ENCODE measurements at places on chromosomes 4 and X.
A peak's percentile ranks its signal among the peaks of the same experiment; 100 is the strongest.

GRCh38 chr4:26302031-26302899 lies 18.5 kb upstream of the RBPJ start:
- DNase-seq = no peak

DNA sequence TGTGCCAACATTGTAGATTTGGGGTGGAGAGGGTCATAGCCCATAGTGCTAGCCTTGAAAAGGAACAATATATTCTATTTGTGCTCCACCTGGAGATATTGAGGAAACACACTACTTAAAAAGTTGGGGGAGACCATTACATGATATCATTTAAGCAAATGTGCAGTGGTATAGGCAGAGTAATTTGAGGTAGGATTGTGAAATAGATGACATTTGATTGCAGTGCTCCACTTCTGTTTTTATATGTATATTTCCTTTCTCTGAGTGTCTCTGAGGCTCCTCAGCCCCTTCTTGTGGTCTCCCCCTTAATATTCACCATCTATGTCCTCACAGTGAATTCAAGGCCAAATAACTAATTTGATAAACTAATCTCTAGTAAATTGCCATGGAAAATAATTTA lies 85.6 kb upstream of the NMU start:
- DNase-seq = no peak

GRCh38 chr4:81472281-81473182 lies 825 bp upstream of the RASGEF1B start:
- DNase-seq = peak; percentile 65

DNA sequence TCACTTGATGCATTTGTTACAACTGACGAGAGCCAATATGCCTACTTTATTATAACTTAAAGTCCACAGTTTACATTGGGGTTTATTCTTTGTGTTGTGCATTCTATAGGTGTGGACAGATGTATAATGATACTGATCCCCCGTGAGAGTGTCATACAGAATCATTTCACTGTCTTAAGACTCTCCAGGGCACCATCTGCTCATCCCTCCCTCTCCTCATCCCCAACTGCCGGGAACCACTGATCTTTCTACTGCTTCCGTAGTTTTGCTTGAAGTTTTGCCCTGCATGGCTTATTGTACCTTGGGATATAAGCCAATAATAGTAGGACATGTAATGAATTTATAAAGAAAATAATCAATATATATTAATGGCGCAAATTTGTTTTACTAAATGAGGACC lies 137.8 kb upstream of the MSX1 start:
- DNase-seq = no peak

GRCh38 chr4:168710353-168710946 lies 213.6 kb downstream of the PALLD start:
- DNase-seq = peak; percentile 45

DNA sequence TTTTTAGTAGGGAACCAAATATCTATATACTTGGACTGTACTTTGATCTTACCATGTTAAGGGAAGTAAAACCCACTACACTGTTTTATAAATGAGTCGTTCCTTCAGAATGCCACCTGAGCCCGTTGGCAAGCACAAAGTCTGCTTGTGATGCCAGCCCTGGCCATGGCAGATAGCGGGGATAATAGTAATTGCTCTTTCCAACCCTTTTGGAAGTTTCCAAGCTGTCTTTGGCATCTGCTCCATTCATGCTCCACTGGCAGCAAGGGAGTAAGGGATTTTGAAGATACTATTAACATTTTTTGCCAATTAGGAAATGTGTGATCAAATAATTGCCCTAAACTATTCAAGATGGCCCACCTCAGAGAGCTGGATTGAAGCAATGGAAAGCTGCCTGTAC lies 689.2 kb upstream of the SLIT2 start:
- DNase-seq = no peak

- DNase-seq = no peak
These were observed 1451.9 kb downstream of the PCDH7 start for GRCh38 chr4:32172086-32172485.

GRCh38 chr4:2083826-2084160 lies 24.7 kb downstream of the NAT8L start:
- peak; percentile 66 for DNase-seq

- peak; percentile 57 for DNase-seq
These were observed 81.7 kb downstream of the RTL5 start for GRCh38 chrX:72050011-72050410.

GRCh38 chrX:39470588-39471407 lies 627.0 kb downstream of the BCOR start:
- peak; percentile 4 for DNase-seq

- peak; percentile 16 for DNase-seq
These were observed 49.2 kb upstream of the TLR2 start for GRCh38 chr4:153634738-153635353.

DNA sequence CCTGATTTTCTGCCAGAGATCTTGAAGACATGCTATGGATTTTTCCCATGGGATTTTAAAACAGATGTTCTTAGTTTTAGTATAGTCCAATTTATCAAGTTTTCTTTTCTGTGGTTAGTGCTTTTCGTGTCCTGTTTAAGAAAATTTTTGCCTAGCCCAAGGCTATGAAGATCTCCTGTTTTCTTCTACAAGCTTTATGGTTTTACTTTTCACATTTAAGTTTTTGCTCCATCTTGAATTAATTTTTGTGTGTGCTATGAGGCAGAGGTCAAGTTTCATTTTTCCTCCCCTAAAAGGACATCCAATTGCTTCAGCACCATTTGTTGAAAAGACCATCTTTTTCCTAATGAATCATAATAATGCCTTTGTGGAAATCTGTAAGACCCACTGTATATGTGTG lies 65.6 kb downstream of the POLR2B start:
- DNase-seq = no peak

DNA sequence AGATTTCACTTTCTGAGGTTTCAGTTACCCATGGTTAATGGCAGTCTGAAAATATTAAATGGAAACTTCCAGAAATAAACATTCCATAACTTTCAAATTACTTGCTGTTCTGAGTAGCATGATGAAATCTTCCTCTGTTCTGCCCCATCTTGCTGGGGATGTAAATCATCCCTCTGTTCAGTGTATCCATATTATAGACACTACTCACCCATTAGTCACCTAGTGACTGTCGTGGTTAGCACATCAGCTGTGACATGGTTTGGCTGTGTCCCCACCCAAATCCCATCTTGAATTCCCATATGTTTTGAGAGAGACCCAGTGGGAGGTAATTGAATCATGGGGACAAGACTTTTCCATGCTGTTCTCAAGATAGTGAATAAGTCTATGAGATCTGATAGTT lies 125.5 kb upstream of the GIMD1 start:
- DNase-seq = no peak

GRCh38 chr4:185270885-185271284 lies 61.5 kb downstream of the SNX25 start:
- DNase-seq = no peak

GRCh38 chrX:17829566-17829965 lies 31.5 kb downstream of the RAI2 start:
- no peak for DNase-seq

GRCh38 chr4:61336916-61337315 lies 136.8 kb downstream of the ADGRL3 start:
- no peak for DNase-seq

- DNase-seq = no peak
These were observed 19.0 kb upstream of the DCX start for GRCh38 chrX:111431001-111431400.

DNA sequence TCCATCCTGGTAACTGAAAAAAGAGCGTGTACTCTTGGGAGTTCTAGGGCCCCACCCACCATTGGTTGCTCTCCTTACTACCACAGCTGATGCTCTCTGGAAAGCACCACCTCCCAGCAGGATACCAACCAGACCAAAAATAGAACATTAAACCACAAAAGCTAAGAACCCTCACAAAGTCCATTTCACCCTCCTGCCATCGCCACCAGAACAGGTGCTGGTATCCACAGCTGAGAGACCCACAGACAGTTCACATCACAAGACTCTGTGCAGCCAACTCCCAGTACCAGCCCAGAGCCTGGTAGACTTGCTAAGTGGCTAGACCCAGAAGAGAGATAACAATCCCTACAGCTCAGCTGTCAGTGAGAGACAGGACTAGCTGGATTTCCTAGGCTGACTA lies 240.6 kb downstream of the PABPC4L start:
- no peak for DNase-seq

- no peak for DNase-seq
These were observed 115.4 kb downstream of the PTTG2 start for GRCh38 chr4:38075370-38076152.

DNA sequence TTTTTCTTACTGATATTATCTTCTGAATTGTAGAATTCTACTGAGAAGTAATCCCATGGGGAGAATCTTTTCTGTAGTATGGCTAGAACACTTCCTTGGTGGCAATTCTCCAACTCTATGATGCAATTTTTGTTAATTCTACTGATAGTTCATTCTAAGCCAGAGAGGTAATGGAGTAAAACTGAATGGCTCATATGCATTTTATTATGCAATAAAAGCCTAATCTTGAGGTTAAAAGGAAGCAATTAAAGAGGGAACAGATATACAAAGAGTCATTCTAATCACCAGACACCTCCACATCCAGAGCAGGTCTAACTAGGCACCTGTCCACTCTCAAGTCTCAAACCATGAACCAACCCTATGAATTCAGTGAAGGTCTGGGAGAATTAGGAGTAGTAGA lies 9.7 kb downstream of the RAP2C start:
- DNase-seq = no peak

- DNase-seq = no peak
These were observed 2.8 kb downstream of the PSMD10 start for GRCh38 chrX:108088511-108088910.

DNA sequence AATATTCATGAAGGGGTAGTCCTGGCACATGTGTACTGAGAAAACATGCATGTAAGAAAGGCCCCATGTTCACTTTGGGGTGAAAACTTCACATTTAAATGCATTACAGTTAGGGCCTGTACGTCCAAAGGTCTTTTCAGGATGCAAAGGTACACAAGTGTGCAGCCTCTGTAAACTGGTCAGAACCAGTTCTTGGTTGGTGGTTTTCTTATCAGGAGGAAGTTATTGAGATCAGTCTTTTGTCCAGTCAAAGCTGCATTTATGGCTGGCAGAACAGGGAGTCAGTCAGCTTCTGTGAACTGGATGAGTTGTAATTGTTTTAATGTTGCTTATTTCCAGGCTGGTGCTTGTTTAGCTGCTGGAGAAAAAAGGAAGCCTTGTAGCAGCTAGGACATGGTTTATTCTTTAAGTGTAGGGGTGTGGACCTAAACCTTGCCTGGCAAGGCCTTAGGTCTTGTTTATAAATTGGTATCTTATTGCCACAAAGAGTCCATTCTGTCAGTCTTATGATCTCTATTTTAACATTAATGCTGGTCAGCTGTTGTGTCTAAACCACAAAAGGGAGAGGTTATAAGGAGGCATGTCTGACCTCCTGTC lies 1906.6 kb upstream of the TENM3 start:
- no peak for DNase-seq

- DNase-seq = no peak
These were observed 124.0 kb downstream of the MOSPD2 start for GRCh38 chrX:14997271-14997670.

Data from cerebellar cortex (tissue), 1 donor.